ENCODE measurements at places on chromosomes 11 and 22. TPM values are rescaled to one million over a fixed set of nuclear protein-coding genes. Genes with fewer than 3 reads are reported as not detected.

- peak; percentile 2 for ATAC-seq
Observed at GRCh38 chr22:43921370-43921769, 2.2 kb upstream of the PNPLA3 start.

Gene CAT
- total RNA-seq, result 23.1 TPM

GRCh38 chr11:86743223-86744118 lies 56.9 kb upstream of the PRSS23 start:
- no peak for ATAC-seq

DNA sequence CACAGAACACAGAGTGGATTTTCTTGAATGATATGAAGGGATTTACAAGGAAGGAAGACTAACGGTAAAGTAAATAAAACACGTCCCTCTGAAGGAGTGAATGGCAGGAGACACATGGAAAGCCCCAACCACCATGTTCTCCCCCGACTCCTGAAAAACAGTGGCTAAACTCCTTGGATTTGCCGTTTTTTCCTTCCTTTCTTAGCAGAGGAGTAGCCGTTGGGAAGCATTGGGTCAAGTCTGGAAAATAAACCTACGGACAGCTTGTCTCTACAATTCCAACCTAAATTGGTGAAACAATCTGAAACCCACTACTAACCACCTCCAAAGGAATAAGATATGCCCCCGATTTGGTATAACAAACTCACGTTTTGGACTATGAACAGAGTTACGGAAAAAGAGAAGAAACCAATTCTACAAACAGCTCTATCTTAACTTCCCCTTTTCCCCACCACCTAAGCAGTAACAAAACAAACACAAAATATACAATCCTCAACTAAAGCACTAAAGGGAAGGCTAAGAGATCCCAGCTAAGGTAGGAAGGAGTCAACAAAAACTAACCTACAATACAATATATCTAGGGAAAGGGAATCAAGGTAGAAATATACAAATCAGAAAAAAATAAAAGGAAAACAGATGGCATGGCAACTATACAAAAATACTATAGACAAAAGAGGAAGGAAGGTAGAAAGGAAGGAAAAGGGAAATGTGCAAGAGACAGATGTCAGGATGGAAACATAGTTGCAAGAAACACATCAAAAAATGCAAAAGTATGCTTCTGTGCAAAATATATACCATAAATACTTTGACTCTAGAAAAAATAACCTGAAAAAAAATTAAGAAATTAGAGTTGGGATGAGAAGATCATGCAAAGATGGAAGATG lies 43.8 kb upstream of the LYVE1 start:
- ATAC-seq, result no peak

GRCh38 chr11:6900327-6900999 lies 8.2 kb upstream of the OR2D2 start:
- no peak for ATAC-seq

- no peak for ATAC-seq
Observed at GRCh38 chr11:126874276-126874675, 126.3 kb downstream of the KIRREL3 start.

DNA sequence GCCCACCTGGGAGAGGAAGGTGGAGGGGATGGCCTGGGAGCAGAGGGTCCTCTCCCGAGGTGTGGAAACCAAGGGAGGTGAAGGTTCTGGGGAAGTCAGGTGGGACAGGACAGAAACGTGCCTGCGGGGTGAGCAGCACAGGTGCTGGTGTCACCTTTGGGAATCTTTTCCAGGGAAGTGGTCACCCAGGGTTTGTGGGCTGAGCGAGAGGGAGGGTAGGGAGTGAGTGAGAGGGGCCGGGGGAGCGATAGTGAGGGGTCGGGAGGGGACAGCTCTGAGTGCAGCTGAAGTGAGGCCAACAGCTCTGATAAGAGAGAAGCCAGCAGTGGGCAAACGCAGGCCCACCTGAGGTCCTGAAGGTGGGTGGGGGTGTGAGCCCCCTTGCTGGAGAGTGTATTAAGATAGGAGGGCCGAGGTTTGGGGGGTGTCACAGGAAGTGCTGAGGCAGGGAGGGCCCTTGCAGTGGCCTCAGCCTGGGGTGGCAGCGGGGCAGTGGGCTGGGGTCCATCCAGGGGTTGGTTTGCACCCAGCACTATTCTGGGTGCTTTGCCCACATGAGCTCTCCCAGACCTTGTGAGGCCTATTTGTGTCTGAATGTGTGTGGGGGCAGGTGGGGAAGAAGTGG lies 1.6 kb upstream of the SHANK3 start:
- ATAC-seq, result no peak
